Stimulated activated CD8-positive, alpha-beta memory T cell treated with anti-CD3 and anti-CD28 coated beads, Interleukin-7, amount 100 ng/mL, for 1 hour (primary cell): ENCODE measurements at places on chromosomes 11 and 22.
A peak's percentile ranks its signal among the peaks of the same experiment; 100 is the strongest.

DNA sequence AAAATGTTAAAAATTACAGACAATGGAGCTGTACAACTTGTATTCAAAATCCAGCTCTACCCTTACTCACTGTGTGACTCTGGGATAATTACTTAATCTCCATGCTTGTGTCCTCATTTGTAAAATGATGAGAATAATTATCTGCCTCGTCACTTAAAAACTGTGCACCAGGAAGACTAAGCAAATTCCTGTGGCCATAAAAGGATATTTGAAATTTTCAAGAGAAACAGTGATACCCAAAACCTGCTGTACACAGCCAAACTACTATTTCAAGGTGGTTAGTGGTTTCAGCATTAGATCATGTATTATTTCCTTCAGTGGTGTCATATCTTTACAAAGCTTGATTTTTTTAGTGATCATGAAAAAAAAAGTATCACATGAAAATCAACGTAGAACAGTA, 136.9 kb downstream of the METTL15 start:
- DNase-seq, result no peak

- DNase-seq, result peak; percentile 16
These were observed 52.9 kb upstream of the CARS1 start for GRCh38 chr11:3109921-3110706.

DNA sequence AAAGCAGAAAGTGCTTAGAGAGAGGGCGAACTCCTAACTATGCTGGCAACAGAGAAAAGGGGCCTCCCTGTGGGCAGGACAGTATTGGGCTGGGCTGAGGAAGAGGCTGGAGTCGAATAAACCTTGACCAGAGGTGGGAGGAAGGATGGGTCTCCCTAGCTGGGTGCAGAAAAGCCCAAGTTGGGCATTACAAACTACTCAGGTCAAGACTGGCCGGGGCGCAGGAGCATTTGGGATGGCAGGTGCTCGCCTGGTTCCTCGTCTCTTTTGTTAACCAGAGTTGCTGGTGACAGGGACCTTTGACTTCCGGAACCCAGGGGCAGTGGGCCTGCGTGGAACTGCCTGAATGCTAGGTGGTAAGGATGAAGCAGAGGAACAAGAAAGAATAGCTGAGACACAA, 80.3 kb upstream of the SHISAL1 start:
- DNase-seq, result no peak

DNA sequence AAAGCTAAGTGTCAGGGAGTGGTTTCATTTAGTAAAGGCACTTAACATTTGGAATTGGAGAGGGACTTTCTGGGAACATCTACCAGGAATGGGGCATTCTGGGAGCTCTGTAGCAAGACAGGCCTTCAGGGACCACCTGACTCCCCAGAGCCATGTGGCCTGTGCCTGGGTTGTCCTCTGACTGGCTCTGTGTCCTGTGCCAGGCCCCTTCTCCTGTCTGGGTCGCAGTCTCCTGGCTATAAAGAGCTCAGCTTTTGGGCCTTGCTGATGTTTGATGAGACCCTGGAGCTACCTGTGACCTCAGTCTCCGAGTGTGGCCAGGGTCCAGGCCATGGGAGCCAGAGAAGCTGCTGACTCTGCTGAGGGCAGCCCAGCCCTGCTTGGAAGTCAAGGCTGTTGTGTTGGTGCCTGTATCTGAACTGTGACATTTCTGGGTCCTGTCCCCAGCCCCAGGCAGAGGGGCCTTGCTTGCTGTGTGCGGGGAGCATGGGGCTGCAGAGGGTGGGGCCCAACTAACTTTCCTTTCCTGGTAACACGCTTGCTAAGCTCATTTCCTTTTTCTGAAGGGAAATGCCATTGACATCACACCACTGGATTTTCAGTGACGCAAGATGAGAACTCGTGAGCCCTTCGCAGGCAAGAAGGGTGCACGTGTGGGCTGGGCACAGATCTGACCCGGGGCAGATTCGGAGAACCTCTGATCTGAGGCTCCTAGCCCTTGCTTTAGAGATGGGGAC, 41.3 kb downstream of the LRRC32 start:
- DNase-seq, result no peak

DNA sequence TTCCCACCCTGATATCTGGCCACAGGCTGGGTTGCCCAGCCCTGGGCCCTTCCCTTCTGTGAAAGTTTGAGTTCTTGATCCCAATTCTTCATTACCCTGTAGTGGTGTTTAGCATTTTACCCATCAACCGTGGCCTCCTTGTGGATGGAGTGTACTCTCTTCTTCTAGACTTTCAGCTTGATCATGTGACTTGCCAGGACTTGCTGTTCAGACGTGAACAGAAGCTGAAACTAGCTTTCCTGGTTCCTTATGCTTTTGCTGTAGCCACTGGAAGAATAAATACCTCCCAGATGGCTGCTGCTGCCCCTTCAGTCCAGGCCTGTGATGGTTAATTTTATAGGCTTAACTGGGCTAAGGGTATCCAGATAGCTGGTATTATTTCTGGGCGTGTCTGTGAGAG, 32.7 kb upstream of the DAGLA start:
- DNase-seq, result no peak

GRCh38 chr11:92224407-92225124, at the start of gene FAT3:
Gene FAT3, plus strand, starts transcription at chr11:92224818. Its CDS starts 127,295 bp downstream, at chr11:92352113.
- DNase-seq, result no peak

- no peak for DNase-seq
These were observed 99.9 kb upstream of the GUCY1A2 start for GRCh38 chr11:107118025-107118720.

- DNase-seq, result no peak
These were observed 10.0 kb downstream of the MUC5B start for GRCh38 chr11:1232883-1233321.

- no peak for DNase-seq
These were observed 4.6 kb downstream of the SOX10 start for GRCh38 chr22:37979782-37980181.

DNA sequence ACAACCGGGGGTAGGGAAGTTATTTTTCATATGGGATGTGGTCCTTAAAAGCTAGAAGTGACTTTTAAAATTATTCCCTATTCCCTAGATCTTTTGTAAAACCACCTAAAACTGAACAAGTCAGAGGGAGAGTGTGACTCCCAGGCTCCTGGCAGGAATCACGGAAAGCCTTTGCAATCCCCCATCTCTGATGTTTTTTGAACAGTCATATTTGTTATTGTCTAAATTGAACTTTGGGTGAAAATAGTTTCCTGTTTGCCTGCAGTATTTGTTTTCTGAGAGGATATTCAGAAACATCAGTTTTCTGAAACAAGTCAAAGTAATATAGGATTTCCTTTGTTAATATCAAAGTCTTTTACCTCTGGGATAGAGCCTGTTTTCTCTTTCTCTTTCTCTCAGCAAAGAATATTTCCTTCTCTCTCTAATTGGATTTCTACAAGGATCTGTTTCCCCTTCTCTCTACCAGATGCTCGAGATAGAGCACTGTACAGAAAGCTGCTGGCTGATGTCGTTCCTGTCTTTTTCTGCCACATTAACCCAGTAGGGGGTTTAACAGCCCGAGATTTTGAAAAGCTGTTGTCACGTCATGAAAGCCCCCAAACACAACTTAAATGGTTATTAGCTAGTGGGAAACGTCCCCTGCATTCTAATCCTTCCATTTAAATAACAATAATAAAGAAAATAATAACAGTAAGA, 132.2 kb upstream of the PITPNB start:
- no peak for DNase-seq

DNA sequence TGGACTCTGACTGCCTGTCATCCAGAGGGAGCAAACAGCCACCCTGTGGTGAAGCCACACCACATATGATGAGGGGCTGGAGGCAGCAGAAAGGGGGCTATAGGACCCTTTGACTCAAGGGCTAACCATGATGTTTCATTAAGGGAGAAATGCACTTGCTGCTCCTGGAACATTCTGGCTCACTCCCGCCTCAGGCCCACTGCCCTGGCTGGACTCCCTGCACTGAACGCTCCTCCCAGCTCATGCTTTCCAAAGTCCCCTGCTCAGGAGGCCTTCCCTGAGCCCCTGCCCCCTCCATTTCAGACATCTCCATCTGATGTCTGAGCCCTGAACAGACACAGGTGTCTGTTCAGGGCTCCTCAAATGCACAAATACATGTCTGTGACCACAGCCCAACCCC, 69.1 kb downstream of the CDKN1C start:
- no peak for DNase-seq

- DNase-seq, result no peak
These were observed 9.6 kb downstream of the SERPINH1 start for GRCh38 chr11:75571625-75572024.

DNA sequence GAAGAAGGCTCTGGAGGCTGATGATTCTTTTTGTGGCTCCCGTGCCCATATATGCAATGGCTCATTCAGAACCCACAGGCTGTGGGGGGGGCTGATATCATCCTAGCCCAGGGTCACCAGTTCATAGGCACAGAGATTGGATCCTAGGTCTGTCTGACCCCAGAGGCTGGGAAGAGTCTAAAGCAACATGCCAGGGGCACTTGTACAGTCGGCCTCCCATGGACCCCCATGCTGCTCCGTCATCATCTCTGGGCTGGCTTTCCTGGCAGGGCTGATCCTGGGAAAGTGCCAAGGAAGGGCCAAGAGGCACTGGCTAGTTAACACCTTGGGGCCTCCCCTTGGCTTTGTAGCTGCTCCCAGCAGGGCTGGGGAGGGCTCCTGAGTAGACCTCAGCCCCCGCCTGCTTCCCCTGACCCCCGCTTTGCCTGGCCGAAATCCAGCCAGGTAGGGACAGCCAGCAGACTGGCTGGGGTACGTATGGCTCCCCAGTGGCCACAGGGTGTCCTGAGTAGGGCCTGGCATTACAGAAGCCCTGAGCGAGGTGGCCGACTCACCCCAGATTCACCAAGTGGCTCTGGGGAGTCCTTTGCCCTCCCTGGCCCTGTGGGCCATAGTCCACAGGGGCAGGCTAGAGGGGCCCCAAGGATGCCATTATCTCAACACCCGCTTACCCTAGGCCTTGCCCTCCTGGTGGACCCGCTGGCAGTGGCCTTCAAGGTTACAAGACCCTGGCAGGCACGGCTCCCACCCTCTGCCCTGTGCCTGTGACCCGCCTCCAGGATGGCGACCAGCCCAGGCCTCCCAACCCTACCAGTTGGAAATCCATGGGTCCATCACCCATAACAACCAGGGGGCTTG, 22.5 kb downstream of the FADS3 start:
- DNase-seq, result no peak

GRCh38 chr22:21834869-21835268, 32.6 kb downstream of the MAPK1 start:
- no peak for DNase-seq

DNA sequence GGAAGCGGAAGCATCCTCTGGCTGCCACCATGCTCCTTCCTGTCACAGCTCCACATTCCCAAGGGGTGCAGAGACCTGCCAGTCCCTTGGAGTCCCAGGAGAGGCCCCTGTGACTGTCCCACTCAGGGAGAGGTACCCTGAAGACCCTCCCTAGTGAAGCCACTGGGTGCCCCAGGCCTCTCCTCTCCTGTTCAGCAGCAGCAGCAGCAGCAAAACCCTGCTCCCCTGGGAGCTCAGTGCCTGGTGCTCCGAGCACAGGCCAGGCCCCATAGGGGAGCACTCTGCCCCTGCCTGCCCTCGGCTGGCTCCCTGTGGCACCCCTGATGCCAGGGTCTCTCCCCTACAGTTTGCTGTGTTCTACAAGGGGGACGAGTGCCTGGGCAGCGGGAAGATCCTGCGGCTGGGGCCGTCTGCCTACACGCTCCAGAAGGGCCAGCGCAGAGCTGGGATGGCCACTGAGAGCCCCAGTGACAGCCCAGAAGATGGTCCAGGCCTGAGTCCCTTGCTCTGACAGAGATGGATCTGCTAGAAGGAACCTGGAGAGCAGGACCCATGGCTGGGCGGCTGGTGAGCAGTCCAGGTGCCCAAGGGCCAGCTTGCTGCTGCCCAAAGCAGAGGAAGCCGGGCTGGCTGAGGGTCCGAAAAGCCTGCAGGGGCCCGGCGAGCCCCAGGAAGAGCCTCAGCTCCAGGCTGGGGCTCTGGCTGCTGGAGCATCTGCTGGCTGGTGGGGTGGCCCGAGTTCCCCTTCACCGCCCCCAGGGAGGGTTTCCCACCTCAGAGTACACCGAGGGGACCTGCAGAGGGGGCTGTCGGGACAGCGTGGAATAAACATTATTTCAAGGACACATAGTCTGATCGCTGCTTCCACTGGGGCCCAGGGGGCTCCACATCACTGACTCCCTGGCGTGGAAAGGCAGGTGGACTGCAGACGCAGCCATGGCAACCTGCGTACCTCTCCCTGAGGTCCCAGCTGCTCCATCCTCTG, 21.3 kb downstream of the TRMU start:
- DNase-seq, result no peak

DNA sequence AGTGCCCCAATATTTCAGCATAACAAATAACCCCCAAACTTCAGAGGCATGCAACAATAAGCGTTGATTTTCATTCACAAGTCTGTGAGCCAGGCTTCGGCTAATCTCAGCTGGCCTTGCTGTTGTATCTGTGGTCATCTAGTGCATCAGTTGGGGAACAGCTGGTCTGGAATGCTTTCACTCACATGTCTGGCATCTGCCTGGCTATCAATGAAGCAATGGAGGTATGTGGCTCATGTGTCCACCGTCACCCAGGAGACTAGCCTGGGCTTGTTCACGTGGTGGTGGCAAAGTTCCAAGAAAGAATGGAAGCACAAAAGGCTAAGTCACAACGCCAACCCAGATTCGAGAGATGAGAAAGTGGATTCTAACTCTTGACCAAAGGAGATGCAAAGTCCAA, 304.8 kb upstream of the ISX start:
- DNase-seq, result no peak

GRCh38 chr11:134999590-134999989, 587.5 kb upstream of the B3GAT1 start:
- DNase-seq, result no peak

- no peak for DNase-seq
These were observed 289.5 kb upstream of the C11orf87 start for GRCh38 chr11:109132539-109132938.

DNA sequence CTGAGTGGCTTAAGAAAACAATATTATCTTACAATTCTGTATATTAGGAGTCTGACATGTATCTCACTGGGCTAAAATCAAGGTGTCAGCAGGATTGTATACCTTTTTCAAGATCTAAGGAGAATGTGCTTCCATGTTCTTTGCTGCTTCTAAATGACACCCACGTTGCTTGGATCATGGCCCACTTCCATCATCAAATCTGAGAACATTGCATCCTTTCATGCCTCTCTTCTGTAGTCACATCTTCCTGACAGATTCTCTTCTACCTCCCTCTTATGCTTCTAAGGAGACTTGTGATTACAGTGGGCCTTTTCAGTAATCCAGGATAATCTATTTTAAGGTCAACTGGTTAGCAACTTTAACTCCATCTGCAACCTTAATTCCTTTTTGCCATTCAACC, 499.4 kb downstream of the FAM181B start:
- no peak for DNase-seq

DNA sequence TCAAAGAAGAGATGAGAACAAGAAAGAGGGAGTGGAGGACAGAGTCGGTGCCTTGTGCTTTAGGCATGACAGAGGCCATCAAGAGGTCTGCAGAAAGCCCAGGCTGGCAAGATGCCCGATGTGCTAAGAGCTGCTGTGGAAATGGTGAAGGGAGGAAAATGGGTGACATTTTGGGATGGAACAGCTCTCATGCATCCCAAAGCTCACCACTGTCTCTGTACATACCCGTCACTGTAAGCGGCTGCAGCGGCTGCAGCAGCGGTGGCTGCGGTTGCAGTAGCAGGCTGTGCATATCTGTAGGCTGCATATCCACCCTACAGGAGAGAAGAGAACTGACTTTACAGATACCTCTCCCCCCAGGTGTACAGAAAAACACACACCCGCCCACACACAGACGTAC, 28.6 kb downstream of the APOL5 start:
- no peak for DNase-seq

GRCh38 chr22:44091021-44091721, 67.1 kb downstream of the PARVB start:
- no peak for DNase-seq

GRCh38 chr11:61912991-61913698, 4.2 kb downstream of the RAB3IL1 start:
- no peak for DNase-seq

GRCh38 chr11:125207866-125208425, 43.4 kb downstream of the PKNOX2 start:
- DNase-seq, result no peak
